ENCODE measurements at places on chromosomes 2 and 18.

DNA sequence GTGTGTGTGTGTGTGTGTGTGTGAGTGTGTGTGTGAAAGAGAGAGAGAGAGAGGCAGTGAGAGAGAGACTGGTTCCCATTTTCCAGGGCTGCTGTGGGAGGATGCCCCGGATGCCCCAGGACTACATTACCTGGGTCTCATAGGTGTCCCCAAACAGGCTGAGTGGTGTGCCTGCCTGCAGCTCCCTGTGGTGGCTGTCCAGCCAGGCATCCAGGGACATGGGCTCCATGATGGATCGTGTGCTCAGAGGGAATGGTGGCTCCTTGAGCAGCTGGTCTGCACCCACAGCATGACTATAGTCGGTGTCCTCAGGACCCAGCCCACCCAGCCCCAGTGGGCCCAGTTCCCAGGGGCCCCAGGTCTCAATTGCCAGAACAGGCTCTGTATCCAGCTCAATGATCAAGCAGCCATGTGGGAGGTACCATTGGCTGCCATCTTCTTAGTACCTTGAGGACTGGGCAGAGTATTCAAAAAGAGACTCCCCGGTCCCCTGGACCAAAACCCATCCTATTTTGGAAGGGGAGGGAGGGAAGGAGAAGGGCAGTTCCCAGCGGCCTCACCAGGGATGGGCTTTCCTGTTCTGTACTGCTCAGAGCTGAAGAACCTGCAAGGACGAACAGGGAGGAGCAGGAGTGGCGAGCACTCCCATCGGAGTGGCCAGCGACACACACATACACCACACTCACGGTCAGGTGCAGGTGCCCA is 5.8 kb upstream of the OXER1 start:
- no peak for DNase-seq

DNA sequence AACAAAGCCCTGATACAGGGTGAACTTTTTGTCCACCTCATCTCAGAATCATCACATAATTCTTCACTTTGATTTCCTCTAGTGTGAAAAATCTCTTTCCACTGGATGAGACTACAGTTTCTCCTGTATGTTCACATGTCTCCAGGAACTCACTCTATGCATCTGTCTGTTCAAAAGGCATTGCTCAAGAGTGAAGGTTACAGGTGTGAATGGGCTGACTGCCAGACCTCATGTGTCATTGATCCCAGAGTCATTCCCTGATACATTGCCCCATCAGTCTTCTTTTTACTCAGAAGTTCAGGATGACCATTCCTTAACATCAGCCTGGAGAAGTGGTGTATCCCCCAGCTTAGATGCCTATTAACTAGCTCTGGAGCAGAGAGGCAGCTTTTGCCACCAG is 4.4 kb upstream of the DSC3 start:
- DNase-seq, result no peak

DNA sequence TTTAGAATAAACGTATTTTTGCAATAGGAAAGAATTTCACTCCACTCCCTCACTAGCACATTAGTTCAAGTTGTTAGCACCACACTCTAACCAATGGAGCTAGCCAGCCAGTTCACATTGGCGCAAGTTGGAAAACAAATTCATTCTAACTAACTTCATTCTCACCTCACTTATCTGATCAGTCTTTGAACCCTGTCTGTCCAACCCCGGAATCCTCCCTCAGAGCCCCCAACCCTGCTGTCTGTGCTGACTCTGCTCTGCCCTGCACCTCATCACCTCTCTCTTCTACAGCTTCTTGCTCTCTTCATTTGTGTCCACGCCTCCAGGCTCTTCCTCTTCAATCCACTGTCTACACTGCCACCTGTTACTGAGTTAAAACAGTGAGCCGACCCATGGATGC is 356.5 kb downstream of the IRS1 start:
- DNase-seq, result no peak

- DNase-seq, result no peak
These were observed 187.9 kb downstream of the NEDD4L start for GRCh38 chr18:58231930-58232329.

GRCh38 chr2:165572151-165572550 is 102.7 kb downstream of the CSRNP3 start:
- DNase-seq, result no peak

- no peak for DNase-seq
These were observed 3.8 kb upstream of the RHBDD1 start for GRCh38 chr2:226832061-226832460.

DNA sequence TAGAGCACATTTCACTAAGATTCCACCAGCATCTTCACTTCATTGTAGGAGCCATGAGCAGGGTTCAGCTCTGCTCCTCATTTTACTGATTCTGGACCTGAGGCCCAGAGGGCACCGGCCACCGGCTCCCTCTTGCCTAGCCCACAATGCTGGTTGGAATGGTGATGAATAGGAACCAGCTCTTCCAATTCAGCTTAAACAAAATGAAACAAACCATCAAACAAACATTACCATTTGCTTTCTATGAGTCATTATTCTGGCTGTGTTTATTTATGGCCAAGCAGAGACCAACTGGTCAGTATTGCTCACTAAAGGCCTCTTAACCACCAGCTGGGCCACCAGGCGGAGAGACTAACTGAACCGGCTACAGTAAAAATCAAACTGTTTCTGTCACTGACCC is 176.7 kb downstream of the MTX2 start:
- DNase-seq, result no peak

DNA sequence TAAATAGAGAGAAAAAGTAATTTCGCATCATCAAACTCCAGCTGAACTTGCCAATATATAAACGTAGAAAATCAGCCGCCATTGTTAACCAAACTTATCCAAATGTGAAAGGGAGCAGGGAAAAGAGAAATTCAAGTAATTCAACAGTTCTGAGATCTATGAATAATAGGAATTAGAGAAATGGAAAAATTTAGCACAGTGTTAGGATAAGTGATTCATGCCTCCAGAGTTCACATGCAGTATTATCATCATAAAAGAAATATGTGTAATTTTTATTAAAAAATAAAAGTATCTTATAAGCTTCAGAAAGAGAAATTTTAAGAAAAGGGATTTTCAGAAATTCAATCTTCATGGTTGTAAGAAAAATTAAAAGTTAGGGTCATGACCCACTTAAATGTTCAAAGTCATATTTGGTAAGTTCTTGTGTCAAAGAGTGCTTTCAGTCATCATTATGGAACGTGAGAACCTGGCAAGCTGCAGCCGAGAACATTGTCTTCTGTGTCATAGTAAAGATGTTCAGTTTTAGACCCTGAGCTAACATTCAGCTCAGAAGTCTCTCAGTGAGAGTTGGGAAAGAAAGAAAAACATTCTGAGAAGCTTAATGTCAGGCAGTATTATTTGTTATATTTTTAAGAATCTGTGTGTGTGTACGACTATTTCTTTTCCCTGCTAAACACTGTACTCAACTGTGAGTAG is 414.3 kb upstream of the RGPD4 start:
- DNase-seq, result no peak

GRCh38 chr2:210443527-210443926 is 33.0 kb downstream of the LANCL1 start:
- DNase-seq, result no peak

GRCh38 chr2:101704046-101704466 is 6.5 kb downstream of the MAP4K4 start:
- DNase-seq, result peak; percentile 39

GRCh38 chr2:102401456-102401855 is 21.5 kb upstream of the IL18RAP start:
- DNase-seq, result no peak

DNA sequence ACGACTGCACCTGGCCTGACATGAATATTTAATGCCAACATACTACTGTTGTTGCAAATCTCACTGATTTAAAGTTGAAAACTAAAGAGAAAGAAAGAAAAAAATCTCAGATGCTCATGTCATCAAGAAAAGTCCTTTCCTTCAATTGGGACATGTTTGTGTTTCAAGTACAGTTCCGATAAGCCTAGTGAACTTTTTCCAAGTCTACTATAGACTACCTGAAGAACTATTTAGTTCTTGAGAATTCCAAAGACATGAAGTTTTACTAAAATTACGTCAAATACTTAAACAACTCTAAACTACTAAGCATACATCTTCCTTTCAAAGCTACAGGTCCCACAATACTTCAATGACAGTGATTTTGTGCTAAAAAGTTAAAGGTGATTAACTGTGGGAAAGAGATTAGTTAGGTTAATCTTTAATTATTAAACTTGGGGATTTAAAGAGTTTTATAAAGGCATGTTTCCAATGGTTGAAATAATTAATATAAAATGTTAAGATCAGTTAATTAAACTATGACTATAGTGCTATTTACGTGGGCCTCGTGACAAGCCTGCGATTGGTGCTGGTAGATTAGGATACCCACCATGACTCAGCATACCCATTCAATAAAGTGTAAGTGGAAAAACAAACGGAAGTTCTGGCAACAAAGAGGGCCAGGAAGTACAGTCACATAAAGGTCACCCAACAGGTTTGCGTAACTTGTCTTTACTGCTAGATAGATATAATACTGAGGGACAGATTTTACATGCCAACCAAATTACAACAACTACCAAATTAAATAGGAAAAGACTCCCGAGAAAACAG is 55.5 kb downstream of the SEPTIN10 start:
- peak; percentile 63 for DNase-seq

GRCh38 chr2:172261292-172261691 is 158.6 kb upstream of the DLX2 start:
- DNase-seq, result no peak

- DNase-seq, result no peak
These were observed 72.8 kb downstream of the DDX1 start for GRCh38 chr2:15664273-15665066.

Data from Caco-2 (cell line).